H9 (cell line): ENCODE measurements at places on chromosomes 2 and 18. TPM values are rescaled to one million over a fixed set of nuclear protein-coding genes. Genes with fewer than 3 reads are reported as not detected.

DNA sequence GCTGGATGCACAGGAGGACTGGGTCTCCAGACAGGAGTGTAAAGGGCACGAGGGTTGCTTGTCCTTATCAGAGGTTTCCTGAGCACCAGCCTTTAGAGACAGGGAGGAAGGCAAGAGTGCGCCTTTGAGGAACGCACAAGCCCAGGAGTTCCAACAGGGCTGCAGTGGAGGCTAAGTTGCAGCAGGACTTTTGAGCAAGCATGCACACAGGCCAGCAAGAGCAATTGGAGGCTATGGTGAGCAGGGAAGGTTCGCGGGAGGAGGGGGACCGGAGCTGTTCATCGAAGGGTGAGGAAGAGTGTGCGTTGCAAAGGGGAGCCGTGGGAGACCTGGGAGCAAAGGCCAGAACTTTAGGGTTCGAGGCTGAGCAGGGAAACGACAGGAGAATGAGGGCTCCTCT lies 2.2 kb upstream of the ATOH8 start:
- no peak for DNase-seq

- no peak for DNase-seq
Measured at GRCh38 chr2:168089200-168089599, 158.2 kb downstream of the STK39 start.

GRCh38 chr2:64526034-64526433 lies 1.9 kb downstream of the AFTPH start:
- no peak for DNase-seq

- no peak for DNase-seq
Measured at GRCh38 chr2:25804338-25804737, 73.9 kb downstream of the ASXL2 start.

- no peak for DNase-seq
Measured at GRCh38 chr2:103977668-103978067, 876.2 kb upstream of the POU3F3 start.

DNA sequence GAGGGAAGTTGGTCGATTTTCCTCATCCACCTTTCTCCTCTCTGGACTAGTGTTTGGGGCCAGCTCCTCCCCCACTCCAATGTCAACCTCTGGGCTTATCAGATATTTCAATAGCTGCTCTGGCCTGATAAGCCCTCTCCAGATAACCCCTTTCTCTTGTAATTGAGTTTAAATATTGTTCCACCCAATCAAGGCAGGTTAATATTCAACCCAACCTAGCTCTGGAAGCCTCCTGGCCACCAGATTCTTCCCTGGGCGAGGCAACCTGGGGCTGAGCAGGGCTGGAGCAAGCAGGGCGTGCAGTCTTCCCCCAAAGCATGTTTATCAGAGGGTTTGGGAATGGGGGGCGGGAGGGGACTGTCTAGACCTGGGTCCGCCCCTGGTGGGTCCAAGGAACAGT lies 73.8 kb downstream of the TFCP2L1 start:
- no peak for DNase-seq

DNA sequence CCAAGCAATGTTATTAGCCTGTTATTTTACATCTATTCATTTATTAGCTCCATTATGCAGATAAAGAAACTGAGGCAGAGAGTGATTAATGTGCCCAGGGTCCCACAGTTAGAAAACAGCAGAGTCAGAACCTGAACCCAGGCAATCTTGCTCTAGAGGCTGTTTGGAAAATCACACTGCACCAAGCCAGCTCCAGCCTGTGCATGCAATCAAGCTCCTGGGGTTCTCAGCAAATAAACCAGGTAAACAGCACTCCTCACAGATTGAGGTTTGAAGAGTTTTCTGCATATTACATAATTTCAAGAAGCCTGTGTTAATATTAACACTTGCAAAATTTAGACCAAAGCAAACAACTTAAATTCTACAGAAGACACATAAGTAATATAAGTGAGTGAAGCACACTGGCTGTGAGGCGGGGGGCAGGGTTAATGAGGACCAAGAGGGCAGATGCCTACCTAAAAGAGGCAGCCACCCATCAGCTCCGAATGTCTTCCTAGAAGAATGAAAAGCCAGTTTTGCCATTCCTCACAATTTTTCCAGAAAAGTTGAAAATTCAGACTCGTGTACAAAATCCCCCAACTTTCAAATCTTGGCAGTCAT lies 35.4 kb downstream of the CACNB4 start:
- no peak for DNase-seq

- no peak for DNase-seq
Measured at GRCh38 chr18:48179666-48180065, 229.5 kb downstream of the ZBTB7C start.

DNA sequence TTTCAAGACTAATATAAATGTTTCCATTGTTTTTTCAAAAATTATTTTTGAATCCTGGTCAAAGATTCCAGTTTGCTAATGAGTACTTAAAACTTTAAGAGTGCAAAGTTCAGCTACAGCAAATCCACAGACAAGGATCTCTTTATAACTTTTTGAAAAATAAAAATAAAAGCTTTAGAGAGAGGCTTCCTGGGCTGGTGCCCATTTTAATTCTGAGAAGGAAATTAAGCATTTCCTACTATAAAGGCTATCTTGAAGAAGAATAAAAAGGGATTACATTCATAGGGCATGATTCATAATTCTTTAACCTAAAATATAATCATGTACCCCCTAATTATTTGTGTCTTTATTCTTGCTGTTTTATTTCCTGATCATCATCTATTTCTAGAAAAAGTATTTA lies 38.2 kb downstream of the DNAJC10 start:
- no peak for DNase-seq

- DNase-seq: no peak
Measured at GRCh38 chr2:146982393-146982846, 862.4 kb upstream of the ACVR2A start.

GRCh38 chr2:169507698-169508097 lies 1.8 kb upstream of the KLHL41 start:
- DNase-seq: no peak

DNA sequence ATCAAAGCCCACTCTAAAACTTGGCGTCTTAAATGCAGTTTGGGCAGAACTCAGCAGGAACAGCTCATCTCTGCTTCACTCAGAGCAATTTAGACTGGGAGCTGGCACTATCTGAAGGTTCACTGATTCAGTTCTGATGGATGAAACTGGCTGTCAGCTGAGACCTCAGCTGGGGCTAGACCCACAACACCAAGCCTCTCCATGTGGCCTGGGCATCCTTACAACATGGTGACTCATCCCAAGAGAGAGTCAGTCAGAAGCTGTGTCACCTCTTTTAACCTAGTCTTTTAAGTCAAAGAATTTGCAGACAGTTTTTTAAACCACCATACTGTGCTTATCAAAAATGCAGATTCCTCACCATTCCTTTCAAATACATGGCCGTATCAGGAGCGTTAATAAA lies 62.6 kb upstream of the ZNF397 start:
- no peak for DNase-seq

- DNase-seq: no peak
Measured at GRCh38 chr2:121309801-121310200, 24.8 kb upstream of the TFCP2L1 start.

GRCh38 chr18:73688851-73689711 lies 458.6 kb downstream of the FBXO15 start:
- no peak for DNase-seq

DNA sequence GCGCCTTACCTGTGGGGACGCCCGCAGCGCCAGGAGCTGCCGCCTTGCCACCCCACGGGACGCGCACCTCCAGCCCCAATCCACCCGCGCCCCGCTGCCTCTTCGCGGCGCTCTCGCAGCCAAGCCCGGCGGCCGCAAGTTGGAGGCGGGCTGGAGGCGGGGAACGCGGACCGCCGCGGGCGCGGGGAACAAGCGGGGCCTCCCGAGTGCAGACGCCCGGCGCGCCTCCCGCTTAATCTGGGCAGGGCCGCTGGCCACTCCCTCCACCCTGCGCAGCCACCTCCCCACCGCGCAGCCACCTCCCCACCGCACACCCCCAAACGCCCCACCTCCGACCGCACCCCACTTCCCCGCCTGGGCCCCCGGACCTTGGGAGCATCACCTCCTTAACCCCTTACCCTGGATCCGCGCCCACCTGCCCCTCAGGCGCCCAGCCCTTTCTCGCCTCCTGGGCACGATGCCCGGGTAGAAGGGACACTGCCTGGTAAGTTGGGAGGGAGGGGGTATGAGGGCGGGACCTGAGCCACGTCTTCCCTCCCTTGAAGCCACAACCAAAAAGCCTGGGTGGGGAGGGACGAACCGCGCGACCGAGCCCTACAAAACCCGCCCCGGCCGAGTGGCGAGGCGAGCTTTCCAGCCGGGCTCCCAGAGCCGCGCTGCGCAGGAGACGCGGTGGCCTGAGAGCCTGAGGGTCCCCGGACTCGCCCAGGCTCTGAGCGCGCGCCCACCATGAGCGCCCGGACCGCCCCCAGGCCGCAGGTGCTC lies at the start of the genes COL4A3 and COL4A4:
COL4A3 (plus strand) TSS at position 627 of the 765 bp plus-strand sequence; CDS start at position 730, 103 bp downstream.
COL4A4 (minus strand) TSS at position 208 of the 765 bp plus-strand sequence. CDS start 16,722 bp downstream, outside the sequence.
- DNase-seq: peak; percentile 47

DNA sequence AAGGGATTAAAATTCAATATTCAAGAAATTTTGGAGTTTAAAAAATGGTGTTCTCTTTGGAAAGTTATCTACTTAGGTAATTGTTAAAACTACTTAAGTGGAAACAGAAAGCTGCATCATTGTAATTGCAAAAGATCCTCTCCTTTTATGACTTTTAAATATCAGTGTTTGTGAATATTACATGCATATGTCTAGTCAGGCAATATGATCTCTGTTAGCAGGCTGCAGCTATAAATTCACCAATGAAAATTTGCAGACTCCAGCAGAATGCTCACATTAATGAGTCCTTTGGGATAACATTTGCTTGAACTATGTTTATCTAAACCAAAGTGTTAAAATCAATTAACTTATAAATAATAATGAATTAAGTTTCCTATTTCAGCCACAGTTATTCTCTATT lies 59.2 kb upstream of the CSRNP3 start:
- no peak for DNase-seq

DNA sequence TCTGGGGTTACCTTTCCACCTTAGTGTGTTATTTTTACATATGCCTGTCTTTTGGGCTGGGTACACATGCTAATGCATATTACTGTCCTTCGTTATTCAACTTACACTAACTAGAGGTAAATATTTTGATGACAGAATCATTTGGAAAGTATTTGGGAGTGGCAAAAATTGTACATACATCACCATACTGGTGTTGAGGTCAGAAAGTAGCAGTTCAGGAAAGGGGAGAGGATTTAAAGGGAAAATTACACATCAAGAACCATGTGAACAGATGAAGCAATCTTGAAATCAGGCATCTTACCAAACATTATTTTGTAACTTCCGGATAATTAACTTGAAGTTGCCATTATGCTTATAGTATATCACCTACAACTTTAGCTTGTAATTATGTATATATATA lies 379.7 kb downstream of the RND3 start:
- no peak for DNase-seq

GRCh38 chr18:53991805-53992204 lies 232.7 kb downstream of the MBD2 start:
- no peak for DNase-seq

DNA sequence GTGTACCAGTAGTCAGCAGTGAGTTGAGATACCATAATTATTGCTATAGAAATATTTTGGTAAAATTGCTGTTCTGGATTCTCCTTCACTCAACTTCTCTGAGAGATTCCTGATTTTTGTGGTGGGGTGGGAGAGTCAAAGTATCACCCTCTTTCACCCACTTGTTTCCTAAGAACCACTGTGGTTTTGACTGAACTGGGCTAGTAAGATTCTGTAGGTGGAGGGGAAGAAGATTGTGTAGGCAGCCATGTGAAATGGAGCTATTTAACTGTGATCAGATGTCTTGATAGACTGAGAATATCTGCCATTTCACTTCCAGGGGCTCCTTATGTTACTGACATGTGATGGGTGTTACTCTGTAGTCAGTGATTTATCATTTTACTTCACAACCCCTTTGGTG lies 45.3 kb downstream of the BIRC6 start:
- DNase-seq: no peak

DNA sequence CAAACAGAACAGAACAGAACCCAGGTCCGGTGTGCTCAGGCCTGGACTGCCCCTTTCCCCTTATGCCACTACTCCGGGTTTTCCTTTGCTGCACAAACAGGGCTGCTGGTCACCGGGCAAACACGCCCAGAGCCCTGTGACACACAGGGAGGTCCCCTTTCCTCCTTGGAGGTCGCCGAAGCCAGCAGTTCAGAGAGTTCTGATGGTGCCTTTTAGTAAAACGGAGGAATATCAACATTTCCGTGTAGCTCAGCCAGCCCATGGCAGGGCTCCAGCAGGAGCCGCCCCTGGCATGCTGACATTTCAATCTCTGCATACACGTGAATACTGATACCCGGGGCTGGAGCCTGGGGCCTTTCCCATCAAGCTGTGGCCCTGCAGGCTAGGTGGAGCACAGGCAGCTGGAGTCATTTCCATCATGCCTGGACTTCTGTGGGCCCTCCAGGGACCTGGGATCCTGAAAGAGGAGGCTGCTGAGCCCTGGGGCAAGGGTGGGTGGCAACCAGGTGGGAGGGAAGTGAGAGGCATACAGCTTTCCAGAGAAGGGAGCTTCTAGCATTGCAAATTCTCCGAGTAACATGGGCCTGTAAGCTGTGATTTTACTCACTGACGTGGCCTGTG lies 91.4 kb upstream of the PXDN start:
- no peak for DNase-seq

- no peak for DNase-seq
Measured at GRCh38 chr2:205129531-205129930, 552.8 kb upstream of the NRP2 start.

The CSRNP3 gene
- total RNA-seq: 2.3 and 3.6 TPM in 2 replicates

The ANKRD29 gene
- total RNA-seq: 1.9 and 2.1 TPM in 2 replicates

The PJVK gene
- 4.0 and 4.7 TPM in 2 replicates for total RNA-seq

The DNAJC10 gene
- 119 and 129 TPM in 2 replicates for total RNA-seq

The ACTR3 gene
- total RNA-seq: 180 and 183 TPM in 2 replicates

The GKN2 gene
- total RNA-seq: not detected in 2 replicates

The OTOS gene
- not detected in 2 replicates for total RNA-seq

The FMNL2 gene
- total RNA-seq: 30.3 and 33.6 TPM in 2 replicates
